Stimulated activated CD8-positive, alpha-beta memory T cell treated with anti-CD3 and anti-CD28 coated beads, Interleukin-2, amount 100 ng/mL, for 1 hour (primary cell): ENCODE measurements at places on chromosomes 12 and 14.

DNA sequence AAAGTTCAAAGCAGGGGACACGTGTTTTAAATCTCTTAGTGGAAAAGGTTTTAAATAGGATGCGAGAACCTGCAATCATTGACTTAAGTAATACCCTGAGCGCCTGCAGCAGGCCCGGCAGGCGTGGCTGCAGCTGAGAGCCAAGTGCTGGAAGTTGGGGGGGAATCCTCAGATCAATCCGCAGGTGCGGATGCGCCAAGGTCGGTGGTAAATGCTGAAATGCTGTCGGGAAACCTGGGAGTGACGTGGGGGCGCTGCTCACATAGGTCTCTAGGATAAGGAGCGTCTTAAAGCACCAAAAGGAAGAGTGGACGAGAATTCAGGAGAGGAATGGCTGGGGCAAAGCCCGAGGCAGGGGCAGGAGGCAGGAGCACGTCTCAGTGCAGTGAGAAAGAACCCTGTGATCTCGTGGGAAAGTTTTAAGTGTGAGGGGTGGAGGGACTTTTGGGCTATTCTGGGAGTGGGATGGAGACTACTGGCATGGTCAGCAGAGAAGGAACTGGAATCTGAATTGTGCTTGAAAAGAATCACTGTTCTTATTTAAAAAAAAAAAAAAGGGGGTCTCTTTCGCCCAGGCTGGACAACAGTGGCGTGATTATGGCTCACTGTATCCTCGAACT, 883 bp upstream of the CDCA4 start:
- DNase-seq: no peak

DNA sequence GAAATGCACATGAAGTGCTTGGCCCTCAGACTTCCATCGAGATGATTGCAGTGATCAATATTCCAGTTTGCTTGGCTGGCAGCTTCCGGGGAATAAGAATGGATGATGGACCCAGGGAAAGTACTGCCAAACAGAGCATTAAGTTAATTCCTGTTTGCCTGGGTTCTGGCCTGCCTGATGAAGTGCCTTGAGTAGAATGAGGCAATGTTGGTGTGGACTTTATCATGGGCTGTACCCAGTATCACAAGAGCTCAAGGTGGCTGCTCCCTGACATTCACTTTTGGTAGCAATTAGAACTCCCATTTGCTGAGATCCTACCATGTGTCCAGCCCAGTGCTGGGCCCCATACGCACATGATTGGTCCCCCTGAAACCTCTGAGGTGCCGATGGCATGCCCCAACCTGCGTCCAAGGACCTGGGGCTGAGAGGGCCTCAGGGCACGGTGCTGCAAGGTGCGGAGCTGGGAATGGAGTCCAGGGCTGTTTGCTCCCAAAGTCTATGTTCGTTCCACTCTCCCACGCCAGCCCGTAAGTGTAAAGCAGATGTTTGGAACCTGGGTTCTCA, 80.7 kb downstream of the SLC25A47 start:
- no peak for DNase-seq

DNA sequence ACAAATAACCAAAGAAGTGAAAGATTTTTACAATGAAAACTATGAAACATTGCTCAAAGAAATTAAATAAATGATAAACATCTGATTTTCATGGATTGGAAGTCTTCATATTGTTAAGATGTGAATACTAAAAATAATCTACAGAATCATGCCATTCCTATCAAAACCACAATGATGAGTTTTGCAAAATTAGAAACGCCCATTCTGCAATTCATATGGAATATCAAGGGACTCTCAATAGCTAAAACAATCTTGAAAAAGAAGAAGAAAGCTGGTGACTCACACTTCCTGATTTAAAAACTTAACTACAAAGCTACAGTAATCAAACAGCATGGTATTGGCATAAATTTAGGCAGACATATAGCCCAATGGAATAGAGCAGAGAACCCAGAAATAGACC, 40.2 kb upstream of the CCT2 start:
- no peak for DNase-seq

DNA sequence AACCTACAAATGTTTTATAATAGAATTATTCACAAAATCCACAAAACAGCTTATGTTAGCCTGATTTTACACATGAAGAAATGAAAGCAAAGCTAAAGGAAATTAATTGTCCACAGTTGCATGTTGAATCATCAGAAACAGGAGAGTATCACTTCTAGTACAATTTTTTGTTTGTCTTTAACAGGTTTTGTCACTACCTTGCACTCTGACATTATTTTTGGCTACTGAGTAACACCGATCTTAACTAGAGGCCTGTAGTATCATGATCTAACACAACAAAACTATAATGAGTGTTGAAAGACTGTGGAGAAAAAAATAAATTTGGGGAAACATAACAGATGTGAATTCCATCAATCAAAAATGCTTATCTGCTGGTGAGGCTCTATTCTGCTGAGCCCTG, 60.1 kb downstream of the TAOK3 start:
- DNase-seq: no peak

- no peak for DNase-seq
Measured at GRCh38 chr12:28130625-28131598, 59.3 kb upstream of the CCDC91 start.

GRCh38 chr12:131908092-131909080, 14.0 kb downstream of the ULK1 start:
- no peak for DNase-seq
